ENCODE measurements at places on chromosomes 2 and 18.
A peak's percentile ranks its signal among the peaks of the same experiment; 100 is the strongest.

- DNase-seq = no peak
Measured at GRCh38 chr2:767440-767839, 90.2 kb upstream of the TMEM18 start.

GRCh38 chr2:95531254-95531771 is 46.8 kb upstream of the TRIM43B start:
- DNase-seq = peak; percentile 22

DNA sequence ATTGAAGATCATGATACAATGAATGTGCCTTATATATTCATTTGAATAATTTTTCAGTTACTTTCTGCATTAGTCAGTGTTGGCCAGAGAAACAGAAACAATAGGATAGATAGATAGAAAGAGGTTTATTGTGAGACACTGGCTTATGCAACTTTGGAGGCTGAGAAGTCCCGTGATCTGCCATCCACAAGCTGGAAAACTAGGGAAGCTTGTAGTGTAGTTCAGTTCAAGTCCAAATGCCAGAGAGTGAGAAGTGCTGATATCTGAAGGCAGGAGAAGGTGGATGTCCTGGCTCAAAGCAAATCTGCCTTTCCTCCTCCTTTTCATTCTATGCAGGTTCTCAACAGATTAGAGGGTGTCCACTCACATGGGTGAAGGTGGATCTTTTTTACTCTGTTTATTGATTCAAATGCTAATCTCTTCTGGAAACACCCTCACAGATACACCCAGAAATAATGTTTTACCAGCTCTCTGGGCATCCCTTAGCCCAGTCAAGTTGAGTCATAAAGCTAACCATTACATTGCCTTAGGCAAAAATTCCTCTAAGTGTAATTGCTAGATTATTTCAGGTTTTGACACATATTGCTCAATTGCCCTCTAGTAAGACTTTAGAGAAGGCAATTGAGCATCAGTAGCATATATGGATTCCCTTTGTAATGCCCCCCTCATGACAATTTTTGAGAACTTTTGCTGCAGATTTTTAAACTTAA is 341.4 kb downstream of the LPIN1 start:
- DNase-seq = no peak

DNA sequence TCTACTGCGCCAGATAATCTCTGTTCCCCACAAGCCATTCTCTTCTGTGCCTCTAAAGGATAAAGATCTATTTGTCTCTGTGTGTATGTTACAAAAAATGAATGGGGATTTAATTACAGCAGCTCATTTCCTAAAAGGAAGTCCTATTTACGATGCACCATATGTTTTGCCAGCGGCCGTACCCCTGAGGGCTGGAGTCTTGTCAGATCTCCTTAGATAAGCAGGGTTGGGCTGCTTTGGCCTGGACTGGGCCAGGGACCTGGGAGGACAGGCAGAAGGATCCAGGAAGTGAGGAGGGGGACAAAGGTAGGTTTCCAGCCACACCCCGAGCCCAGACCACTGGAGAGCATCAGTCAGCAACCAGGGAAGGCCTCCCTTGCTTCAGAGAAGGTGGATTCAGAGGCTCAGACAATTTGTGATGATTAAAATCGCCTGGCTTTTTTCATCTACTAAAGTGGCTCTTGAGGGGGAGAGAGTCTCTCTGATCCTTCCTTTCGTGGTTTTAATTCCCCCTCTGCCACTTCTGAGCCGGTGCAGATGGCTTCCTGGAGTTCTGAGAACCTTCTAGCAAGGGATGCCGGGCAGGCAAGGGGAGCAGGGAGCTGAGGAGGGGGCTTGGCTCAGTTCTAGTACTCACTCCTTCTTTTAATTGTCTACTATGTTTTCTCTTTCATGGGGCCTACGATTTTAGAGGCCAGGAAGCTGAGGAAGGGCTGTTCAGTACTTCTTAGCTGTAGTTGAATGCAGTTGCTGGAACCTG is 42.1 kb downstream of the MYCN start:
- no peak for DNase-seq

- DNase-seq = no peak
Measured at GRCh38 chr2:195470622-195471021, 186.4 kb upstream of the SLC39A10 start.

- DNase-seq = no peak
Measured at GRCh38 chr2:214565246-214565645, 154.4 kb downstream of the VWC2L start.

GRCh38 chr2:14673351-14673875 is 40.9 kb downstream of the LRATD1 start:
- DNase-seq = peak; percentile 24

GRCh38 chr2:80476535-80477117 is 172.1 kb upstream of the LRRTM1 start:
- no peak for DNase-seq

DNA sequence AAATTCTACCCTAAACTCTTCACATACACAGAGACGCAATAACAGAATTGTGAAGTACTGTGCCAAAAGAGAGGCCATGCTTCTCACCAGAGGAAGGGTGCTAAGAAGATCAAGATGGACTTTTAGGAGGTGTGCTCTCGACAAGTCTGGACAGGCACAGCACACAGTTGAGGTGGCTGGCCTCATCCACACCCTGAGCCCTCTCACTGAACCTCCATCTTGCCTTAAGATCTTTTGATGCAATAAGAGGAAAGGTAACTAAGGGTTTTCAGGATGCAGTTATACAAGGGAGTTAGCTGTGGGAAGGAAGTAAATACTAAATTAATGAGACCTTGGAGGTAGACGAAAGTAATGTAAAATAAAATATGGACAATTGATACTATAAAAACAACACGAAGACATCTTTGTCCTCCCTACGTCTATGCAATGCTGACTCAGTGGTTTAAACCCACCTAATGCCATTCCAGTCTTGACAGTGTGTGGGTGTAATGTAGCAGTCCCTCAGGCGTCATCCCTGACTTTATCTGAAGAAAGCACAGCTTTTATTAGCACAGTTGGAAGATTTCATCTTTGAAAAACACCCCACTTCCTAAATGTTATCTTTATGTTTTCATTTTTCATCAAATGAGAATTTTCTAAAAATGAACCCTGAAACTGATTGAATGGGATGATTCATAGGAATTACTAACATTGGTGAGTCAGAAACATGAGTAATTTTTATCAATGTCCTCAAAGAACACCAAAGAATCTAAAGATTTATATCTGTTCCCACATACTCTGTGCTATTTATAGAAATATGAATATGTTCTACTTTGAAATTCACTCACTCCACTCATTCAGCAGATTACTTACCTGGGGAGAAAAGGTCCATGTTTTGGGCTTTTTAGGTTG is 34.0 kb upstream of the MALL start:
- DNase-seq = no peak

DNA sequence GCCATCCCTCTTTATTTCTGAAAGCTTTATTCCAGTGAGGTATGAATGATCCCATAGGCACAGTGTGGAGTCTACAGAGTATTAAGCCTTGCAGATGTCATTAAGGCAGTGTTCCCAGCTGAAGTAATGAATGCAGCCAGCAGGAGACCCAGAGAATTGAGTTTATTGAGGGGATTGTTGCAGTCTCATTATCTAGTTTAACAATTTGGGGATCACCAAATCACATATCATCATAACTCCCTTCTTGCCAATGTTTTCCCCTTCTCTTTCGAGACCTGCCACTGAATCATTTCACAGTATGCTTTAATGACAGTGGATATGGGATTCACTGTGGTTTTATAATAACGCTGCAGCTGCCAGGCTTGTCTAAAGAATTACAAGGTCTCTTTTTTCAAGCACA is 249.3 kb upstream of the FSHR start:
- DNase-seq = no peak

- peak; percentile 77 for DNase-seq
Measured at GRCh38 chr2:232418466-232419244, 12.0 kb downstream of the ALPG start.

DNA sequence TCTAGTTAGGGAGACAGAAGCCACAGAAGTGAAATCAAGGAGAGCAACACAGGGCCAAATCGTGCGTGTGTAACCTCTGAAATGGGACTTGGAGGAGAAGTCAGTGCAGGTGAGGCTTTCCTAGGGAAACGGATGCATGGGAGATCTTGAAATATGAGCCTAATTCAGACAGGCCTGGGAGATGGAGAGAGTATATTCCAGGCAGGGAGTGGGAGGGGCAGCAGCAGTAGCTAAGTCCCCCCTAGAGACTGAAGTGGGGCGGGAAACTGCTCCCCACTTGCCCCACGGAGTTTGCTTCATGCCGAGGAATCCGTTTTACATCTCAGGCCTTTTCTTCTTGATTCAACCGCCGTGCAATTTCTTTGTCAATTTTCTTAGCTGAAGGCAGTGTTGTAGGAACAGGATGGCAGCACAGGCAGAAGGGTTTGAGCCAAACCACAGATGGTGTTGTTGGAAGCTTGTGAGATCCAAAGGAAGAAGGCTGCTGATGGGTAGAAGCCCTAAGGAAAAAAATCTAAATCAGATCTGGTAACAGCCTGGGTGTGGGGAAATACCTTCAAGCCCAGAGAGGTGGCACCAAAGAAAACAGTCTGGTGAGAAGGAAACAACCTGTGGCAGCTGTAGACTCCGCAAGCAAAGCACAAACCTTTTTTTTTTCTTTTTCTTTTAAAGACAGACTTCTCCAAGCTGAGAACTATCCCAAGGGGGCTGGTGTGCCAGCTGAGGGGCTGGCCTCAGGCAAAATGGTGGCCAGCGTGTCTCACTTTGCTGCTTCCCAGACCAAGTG is 40.2 kb downstream of the EPAS1 start:
- DNase-seq = no peak

- DNase-seq = no peak
Measured at GRCh38 chr2:179646173-179646769, 215.1 kb downstream of the ZNF385B start.

GRCh38 chr18:73235491-73235890 is 367.7 kb upstream of the NETO1 start:
- no peak for DNase-seq

- peak; percentile 61 for DNase-seq
Measured at GRCh38 chr2:241049739-241050623, 51.6 kb downstream of the SNED1 start.

- DNase-seq = no peak
Measured at GRCh38 chr2:101509499-101510284, 34.8 kb upstream of the RFX8 start.

DNA sequence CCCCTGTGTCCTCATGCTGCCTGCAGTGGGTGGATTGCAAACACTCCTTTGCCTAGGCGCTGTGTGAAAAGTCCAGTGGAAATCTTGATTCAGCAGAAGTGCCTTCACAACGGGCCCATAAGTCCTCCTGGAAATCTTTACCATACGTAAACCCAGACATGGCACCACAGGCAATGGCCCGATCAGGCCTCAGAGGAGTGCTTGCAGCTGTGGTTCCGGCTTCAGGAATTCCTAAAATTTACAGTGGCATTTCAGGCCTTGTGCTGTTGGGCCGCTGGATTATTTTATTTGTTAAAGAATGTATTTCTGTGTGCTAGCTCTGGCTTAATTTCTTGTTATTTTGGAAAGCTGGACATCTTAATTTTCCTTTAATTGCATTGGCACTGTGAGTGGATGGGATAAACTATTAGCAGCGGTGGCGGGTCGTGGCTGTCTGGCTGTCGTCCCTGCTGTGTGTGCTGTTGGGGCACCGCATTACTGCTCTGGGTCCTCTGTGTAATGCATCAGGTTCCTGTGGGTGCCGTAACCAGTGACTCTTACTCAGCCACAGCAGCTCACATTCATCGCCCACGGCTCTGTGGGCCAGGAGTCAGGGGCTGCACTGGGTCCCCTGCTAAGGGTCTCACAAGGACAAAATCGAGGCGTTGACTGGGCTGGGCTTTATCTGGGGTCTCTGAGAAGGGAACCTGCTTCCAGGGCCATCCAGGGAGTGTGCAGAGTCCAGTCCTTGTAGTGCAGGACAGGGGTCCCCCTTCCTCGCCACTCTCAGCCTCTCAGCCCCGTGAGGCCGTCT is 73.1 kb downstream of the RTP5 start:
- no peak for DNase-seq

GRCh38 chr18:13099113-13099512 is 108.0 kb downstream of the CEP192 start:
- no peak for DNase-seq

GRCh38 chr2:63699549-63699839 is 110.7 kb downstream of the MDH1 start:
- DNase-seq = no peak

GRCh38 chr2:168816369-168816768 is 13.9 kb downstream of the NOSTRIN start:
- no peak for DNase-seq

DNA sequence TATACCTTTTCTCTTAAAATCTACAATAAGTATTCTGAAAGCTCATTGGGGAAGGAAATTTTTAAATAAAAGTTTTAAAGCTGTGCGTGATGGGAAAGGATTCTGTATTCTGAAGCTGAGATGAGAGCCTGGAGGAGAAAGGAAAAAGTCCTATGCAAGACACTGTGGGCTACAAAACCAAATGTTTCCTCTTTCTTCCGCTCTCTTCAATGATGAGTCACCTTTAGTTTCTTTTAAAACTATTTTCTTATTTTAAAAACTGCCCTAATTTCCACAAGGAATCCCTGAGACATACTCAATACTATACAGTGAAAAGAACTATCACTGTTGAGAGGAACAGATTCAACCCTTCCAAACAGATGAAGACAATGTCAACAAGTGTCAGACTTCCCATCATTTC is 87.4 kb downstream of the INO80D start:
- DNase-seq = no peak

DNA sequence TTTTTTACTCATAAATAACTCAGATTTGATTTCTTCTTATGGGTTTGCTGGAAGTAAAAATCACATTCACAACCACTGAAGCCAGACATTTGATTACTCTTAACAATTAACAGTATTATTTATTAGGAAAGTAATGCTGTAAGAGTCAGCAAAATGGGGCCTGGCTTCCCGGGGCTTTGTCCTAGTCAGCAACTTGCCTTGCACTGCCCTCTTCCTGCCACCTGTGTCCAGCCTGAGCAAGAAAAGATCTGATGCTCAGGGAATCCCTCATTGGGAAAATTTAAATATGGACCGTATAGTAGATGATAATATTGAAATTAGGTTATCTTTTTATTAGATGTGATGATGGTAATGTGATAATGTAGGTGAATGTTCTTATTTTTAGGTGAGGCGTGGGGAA is 30.8 kb upstream of the ACYP2 start:
- DNase-seq = no peak

GRCh38 chr2:217979151-217979811 is 23.5 kb downstream of the TNS1 start:
- DNase-seq = peak; percentile 74

Data from eye (tissue), 1 donor.